ENCODE measurements at places on chromosomes 5 and 9.

- DNase-seq = peak; percentile 47
Measured at GRCh38 chr5:119743927-119744326, 114.6 kb downstream of the FAM170A start.

GRCh38 chr5:137997726-137998213 is 35.1 kb downstream of the FAM13B start:
- DNase-seq = peak; percentile 48

GRCh38 chr9:81370650-81371049 is 318.7 kb downstream of the TLE1 start:
- no peak for DNase-seq

- DNase-seq = no peak
Measured at GRCh38 chr5:74369173-74369572, 271.4 kb downstream of the ENC1 start.

DNA sequence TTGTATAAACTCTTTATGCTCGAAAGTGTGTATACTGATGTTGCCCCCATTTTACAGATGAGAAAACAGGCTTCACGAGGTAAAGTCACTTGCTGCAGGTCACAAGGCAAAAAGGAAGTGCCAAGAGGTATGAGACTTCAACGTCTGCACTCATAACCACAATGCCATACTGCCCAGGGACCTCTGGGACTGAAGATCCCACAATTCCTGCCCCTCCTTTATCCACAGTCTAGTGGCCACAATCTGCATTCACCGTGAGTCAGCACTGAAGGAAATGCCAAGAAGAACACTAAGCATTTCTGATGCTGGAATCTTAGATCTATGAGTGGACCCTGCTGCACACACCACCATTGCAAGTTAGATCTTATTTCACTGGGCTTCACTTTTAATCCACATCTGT is 37.3 kb downstream of the MED27 start:
- DNase-seq = no peak

- no peak for DNase-seq
Measured at GRCh38 chr5:38999037-38999436, 75.2 kb downstream of the RICTOR start.

- DNase-seq = no peak
Measured at GRCh38 chr5:163193886-163194285, 243.5 kb upstream of the CCNG1 start.

DNA sequence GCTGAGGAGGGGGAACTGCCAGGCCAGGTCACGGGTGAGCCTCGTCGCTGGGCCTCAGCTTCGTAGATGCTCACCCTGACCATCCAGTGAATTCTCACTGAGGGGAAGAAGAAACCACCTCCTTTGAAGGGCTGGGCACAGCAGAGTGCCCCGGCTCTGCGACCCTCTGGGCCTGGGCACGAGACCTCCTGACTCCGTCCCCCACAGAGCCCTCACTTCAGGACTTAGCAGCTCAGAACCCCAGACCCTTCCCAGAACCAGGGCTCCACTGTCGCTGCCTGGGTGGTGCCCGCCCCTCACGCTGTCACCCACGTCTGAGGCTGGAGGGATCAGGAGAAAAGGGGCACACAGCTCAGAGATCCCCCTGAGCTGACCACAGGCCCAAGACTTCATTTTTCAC is 34.3 kb upstream of the TMEM250 start:
- no peak for DNase-seq

- peak; percentile 74 for DNase-seq
Measured at GRCh38 chr9:132768932-132769905, 99.0 kb downstream of the GTF3C4 start.
